ENCODE measurements at places on chromosomes 5 and 9.

DNA sequence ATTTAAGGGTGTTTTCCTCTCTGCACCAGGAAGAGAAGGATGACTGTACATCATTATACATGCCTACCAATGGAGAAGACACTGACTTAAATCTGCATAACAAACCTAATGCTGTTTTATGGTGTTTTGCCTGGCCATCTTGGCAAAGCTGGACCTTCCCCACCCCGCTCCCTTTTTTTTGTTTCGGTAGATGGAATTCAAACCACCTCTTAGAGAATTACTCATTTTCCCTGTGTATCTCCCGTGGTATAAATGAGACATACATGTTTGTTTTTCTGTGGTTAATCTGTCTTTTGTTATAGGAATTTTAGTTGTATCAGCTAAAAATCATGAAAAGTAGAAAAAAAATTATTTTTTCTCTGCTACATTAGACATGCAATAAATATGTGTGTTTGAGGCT lies 28.8 kb downstream of the IL12B start:
- no peak for DNase-seq

- no peak for DNase-seq
These were observed 49.1 kb upstream of the EXOC3 start for GRCh38 chr5:393846-394275.

DNA sequence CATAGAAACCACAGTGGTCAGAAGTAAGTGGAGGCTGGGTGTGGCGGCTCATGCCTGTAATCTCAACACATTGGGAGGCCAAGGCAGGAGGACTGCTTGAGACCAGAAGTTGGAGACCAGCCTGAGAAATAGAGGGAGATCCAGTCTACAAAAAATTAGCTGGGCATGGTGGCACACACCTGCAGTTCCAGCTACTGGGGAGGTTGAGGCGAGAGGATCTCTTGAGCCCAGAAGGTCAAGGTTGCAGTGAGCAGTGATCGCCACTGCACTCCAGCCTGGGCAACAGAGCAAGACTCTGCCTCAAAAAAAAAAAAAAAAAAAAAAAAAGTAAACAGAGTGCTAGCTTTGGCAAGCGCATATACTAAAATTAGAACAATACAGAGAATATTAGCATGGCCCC lies 24.6 kb downstream of the AK8 start:
- DNase-seq: no peak

GRCh38 chr5:178340187-178340586 lies 107.6 kb upstream of the PHYKPL start:
- DNase-seq: peak; percentile 52

DNA sequence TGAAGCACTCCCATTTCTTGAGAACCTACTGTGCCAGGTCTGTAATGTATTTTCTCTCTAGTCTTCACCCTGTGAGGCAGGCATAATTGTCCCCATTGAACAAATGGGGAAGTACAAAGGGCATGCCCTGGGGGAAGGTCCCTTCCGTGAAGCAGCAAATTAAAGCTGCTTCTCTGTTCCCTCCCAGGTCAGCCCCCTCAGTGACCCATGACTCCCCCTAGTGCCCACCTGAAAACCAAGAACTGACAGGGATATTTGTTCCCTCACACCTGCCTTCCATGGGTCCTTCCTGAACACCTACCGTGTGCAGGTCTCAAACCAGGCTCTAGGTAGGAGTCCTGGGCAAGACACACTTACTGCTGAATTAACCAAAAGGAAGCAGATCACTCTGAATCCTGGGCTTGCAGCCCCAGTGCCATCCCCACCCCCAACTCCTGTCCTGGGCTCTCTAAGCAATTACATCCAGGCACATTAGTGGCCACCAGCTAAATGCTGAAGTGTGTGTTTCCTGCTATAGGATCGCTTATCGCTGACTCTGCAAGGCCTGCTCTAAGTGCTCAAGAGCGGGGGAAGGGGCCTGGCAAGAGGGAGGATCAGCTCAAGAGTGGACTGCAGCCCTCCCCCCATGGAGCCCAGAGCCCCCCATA lies 254.8 kb downstream of the CDK5RAP2 start:
- DNase-seq: peak; percentile 46

GRCh38 chr5:65630981-65631380 lies 6.2 kb downstream of the SHLD3 start:
- DNase-seq: no peak

DNA sequence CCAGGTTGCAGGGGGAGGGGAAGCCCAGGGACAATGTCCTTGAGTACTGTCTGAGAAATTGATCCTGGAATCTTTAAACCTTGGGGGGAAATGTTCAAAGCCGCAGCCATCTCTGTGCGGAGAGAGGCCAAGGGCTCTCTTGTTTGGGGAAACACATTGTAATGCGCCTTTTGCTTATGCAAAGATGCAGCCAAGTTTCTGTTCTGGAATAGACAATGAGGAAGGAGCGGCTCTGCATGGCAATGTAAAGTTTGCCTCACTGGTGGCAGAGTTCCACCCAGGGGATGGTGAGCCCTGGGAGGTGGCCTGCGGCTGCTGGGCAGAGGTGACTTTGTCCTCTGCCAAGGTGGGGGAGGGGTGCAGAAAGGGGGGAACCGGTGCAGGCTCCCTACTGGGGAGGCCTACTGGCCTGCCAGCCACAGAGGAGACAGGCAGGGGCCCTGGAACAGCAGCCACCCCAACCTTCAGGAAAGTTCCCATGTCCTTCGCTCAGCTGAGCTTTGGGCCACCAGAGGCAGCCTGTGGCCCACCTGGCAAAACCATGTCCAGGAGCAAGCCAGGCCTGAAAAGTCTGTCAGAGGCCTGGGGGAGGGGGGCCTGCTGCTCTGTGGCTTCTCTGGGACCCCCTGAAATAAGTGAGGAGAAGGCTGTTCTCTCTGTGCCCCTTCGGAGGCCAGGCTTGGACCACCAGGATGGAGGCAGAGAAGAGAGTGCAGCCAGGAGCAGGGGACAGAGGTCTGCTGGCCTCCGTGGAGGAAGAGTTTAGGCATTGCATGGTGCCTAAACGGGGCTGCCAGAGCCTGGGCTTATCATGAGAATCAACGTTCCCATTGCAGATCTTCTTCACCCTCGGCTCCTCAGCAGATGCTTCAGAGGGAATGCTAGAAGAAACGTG lies 127.8 kb downstream of the ZNF354C start:
- DNase-seq: no peak

- DNase-seq: no peak
These were observed 11.2 kb upstream of the EGR1 start for GRCh38 chr5:138454121-138454520.

DNA sequence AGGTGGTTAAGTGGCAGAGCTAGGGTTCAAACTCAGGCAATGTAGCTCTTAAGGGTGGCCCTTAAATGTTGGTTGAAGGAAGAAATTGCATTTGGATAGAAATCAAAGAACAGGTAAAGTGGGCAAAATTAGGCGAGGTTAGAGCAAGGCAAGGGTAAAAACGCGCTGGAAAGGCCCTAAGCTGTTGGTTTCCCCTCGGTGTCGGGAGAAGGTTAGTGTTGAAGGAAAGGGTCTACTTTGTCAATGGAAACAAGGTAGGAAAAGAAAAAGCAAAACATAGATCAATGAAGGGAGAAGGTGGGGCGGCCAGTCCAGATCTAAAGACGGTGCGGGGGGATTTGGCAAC lies 431 bp downstream of the FASTKD3 start:
- peak; percentile 68 for DNase-seq

GRCh38 chr5:431711-432050 lies 11.3 kb upstream of the EXOC3 start:
- no peak for DNase-seq

- no peak for DNase-seq
These were observed 22.9 kb upstream of the CAVIN4 start for GRCh38 chr9:100554935-100555401.

GRCh38 chr9:107051392-107051791 lies 188.4 kb downstream of the ZNF462 start:
- no peak for DNase-seq

GRCh38 chr5:175124251-175124813 lies 319.6 kb downstream of the DRD1 start:
- no peak for DNase-seq

DNA sequence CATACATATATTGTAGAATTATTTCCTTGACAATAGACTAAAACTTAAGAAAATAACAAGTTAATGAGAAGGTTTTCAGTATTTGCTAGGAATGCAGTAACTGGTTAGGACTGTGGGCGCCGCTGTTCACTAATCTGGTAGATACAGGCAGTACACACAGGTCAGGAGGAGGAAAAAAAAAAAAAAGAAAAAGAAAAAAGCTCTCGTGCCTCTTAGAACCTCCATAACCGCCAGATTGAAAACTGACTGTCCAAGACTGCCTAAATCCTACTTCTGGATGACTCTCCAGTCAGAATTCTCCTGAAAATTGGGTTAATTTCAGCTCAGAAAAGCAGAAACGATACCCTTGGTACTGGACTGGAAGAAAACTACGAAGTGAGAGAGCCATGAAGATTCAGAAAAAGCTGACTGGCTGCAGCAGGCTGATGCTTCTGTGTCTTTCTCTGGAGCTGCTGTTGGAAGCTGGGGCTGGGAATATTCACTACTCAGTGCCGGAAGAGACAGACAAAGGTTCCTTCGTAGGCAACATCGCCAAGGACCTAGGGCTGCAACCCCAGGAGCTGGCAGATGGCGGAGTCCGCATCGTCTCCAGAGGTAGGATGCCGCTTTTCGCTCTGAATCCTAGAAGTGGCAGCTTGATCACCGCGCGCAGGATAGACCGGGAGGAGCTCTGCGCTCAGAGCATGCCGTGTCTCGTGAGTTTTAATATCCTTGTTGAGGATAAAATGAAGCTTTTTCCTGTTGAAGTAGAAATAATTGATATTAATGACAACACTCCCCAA lies at the start of gene PCDHGA1:
PCDHGA1 (plus strand) TSS at position 216 of the 782 bp plus-strand sequence.
- DNase-seq: peak; percentile 47

DNA sequence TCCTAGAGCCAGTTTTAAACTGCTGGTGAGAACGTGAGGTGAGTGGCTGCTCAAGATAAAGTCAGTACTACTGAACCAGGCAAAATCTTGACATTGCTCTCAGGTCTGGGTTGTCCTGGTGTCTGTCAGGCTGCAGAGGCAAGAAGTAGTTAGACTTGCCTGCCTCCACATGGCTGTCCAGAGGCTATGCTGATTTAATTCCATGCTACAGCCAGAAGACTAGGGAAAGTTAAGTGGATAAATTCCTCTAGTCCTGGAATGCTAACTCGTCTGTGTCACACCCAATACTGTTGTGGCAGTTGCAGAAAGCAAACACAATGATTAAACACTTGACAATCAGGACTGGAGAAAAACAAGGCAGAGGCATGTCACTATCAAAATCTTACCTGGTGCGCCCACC lies 118.9 kb downstream of the ACER2 start:
- no peak for DNase-seq

DNA sequence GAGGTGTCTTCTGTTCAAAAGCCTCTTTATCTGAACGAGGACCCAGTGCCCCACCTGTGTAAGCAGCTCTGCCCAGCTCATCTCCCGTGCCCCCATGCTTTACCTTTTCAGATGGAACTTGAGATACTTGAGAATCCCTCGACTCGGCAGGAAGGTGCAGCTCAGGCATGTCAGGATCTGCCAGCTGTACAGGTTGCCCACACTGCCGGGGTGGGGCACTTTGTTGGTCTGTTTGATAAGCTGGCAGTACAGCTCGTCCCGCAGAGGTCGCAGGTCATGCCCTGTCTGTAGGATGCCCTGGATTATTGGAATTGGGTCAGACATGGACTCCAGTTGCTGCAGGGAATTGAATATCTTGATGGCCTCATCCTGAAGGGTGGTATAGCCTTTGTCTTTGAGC lies 58.0 kb upstream of the RETREG1 start:
- DNase-seq: no peak

DNA sequence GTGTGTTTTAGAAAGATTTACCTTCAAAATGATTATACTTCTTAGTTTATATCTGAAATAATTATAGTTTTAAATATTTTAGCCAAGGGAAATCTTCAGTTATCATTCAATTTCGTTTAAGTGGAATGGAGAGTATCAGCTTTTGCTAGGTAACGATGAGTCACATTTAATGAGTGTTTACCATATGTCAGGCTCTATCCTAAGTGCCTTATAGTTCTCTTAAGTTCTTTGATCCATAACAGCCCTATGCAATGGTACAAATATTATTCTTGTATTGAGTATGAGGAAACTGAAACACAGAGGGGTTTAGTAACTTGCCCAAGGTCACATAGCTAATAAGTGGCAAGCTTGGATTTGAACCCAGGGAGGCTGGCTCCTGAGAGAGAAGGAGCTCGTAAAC lies 37.5 kb upstream of the SHB start:
- no peak for DNase-seq

DNA sequence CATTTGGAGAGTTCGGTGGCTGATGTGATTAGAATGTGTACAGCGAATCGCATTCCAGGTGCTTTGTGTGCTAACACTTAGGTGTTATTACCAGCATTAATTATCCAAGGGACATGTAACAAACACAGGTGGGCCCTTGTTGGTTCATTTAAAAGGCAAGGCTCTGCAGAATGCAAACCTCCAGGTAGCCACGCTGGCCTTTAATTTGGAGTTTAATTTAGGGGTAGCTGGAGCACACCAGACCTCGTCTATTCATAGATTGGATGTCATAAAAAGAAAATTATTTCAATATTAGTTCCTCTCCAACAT lies 191.1 kb downstream of the MAT2B start:
- DNase-seq: no peak

GRCh38 chr5:16595881-16596580 lies 20.8 kb downstream of the RETREG1 start:
- DNase-seq: no peak

- DNase-seq: peak; percentile 68
These were observed 54.1 kb downstream of the DAPK1 start for GRCh38 chr9:87551772-87552217.

DNA sequence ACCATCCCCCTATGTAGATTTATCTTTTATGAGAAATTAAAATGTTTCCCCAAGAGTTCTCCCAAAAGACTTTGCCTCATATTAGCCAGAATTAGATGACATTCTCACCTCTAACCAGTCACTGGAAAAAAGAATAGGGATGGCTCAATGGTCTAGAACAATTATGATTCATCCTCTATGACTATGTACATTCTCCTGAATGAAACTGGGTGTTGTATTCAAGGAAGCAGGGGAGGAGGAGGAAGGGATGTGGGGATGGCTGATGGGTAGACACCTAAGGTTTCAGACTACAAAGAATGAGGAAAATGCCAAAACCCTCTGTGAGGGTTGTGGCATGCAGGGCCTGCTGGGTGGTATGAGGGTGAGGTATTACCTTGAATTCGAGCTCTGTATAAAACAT lies 49.5 kb upstream of the BRINP1 start:
- no peak for DNase-seq

DNA sequence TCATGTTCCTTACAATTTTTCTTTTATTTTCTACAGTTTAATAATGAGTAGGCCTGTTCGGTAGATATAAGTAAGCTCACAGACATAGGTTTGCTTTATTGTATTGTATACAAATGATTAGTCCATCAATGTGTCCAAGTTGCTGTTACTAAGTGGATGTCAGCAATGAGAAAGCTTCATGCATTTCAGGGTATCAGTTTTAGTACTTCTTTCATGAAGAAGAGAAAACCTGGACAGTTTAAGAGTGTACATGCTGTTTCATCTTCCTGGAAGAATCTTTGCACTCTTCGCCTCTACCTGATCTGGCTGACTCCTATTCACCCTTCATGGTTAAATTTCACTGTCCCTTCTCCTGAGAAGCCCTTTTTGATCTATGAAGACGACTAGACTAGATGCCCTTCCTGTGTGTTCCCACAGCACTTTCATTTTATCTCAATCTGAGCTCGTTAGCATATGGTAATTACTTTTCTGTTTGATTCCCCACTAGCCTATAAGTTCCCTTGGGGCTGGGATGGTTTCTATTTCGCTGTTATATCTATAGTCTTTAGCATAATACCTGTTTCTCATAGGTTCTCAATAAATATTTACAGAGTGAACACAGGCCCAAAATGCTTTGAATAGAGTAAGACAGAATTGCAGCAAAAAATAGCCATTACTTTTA lies 70.7 kb downstream of the CETN3 start:
- no peak for DNase-seq

All from OCI-M1 (cell line).